HFFc6 (cell line): ENCODE measurements at places on chromosomes 2 and 18. TPM values are rescaled to one million over a fixed set of nuclear protein-coding genes. Genes with fewer than 3 reads are reported as not detected.

DNA sequence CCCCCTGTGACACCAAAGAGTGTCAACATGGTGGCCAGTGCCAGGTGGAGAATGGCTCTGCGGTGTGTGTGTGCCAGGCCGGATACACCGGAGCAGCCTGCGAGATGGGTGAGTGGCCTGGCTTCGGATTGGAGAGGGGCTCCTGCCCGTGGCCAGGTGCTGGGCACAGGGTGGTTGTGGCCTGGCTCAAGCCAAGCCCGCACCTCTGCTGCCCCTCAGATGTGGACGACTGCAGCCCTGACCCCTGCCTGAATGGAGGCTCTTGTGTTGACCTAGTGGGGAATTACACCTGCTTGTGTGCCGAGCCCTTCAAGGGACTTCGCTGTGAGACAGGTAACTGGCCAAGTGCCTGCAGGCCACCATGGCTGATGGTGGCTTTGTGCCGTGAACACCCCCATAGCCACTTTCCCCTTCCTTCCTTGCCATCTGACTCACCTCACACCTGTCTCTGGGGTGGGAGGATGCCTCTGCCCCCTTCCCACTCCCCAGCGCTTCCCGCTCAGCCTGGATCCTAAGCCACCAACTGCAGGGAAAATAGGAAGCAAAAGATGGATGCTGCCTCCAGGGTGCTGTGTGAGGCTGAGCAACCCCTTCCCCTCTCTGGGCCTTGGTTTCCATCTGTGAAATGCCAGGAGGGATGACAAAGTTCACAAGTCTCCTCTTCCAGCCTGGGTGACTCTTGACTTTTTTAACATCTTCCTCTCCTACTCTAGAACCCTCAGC is 41.8 kb downstream of the SNED1 start:
- H3K27ac ChIP-seq: no peak overlapping the region
- H3K4me3 ChIP-seq: no peak overlapping the region
- peaks cover 10% of the 10 kb centered on the region for H3K27me3 ChIP-seq
- H3K4me1 ChIP-seq: no peaks in the 10 kb centered on the region

GRCh38 chr2:185374878-185375277 is 363.7 kb upstream of the FSIP2 start:
- no peak overlapping the region for H3K4me3 ChIP-seq
- no peak overlapping the region for H3K27ac ChIP-seq
- H3K36me3 ChIP-seq: peaks cover 8% of the 10 kb centered on the region; the same call in 1 of the 2 replicates
- H3K27me3 ChIP-seq: no peaks in the 10 kb centered on the region
- H3K4me1 ChIP-seq: no peaks in the 10 kb centered on the region

DNA sequence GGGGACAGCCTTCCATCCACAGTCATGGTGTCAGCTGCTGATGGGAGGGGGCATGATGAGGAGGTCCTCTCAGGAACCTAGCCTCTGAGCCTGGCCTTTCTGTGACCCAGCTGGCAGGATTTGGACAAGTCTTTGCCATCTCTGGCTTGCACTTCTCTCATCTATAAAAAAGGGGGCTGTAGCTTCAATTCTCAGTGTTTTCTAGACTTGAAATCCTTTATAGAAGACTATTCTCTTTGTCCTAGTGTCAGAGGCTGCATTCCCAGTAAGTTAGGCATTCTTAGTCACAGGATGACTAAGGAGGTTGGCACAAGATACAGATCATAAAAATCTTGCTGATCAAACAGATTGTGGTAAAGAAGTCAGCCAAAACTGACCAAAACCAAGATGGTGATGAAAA is 958.5 kb downstream of the CNTNAP5 start:
- peaks cover 7% of the 10 kb centered on the region; the same call in 1 of the 2 replicates for H3K36me3 ChIP-seq
- no peaks in the 10 kb centered on the region for H3K27me3 ChIP-seq
- peak; percentile 12 for DNase-seq
- no peaks in the 10 kb centered on the region for H3K4me1 ChIP-seq
- no peak overlapping the region for H3K27ac ChIP-seq

DNA sequence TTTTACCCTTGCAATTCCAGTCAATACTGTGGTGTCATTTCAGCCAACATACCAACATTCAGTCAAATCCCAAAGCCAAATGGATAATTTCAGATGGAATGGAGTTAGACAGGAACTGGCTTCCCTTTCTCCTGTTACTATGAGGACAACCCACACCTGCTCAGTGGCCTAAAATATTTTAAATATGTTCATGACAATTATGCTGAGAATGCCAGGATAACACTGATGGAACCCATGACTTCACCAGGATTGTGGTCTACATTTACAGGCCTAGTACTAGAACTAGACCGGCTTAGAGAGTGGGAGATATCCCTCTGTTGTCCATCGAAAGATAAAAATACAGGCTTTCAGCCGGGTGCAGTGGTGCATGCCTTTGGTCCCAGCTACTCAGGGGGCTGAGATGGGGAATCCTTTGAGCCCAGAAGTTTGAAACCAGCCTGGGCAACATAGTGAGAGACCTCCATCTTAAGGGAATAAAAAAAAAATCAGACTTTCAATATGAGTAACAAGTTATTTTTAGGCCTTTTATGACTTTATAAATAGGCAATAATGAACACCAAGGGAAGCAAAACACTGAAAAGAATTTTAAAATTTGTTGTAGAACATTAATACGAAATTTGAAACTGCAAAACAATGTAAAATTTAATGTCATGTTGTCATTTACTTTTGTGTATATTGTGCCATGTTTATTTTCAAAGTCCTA is 14.2 kb downstream of the GPATCH11 start:
- H3K4me3 ChIP-seq: no peak overlapping the region
- H3K36me3 ChIP-seq: peaks cover 44% of the 10 kb centered on the region
- no peak for DNase-seq
- H3K27me3 ChIP-seq: no peaks in the 10 kb centered on the region
- H3K27ac ChIP-seq: no peak overlapping the region

The UGT1A7 gene
- total RNA-seq: not detected in 3 replicates

The AGXT gene
- total RNA-seq: not detected in 2 replicates

The LRP1B gene
- not detected in 3 replicates for total RNA-seq
